ENCODE measurements at places on chromosomes 7 and 10.

DNA sequence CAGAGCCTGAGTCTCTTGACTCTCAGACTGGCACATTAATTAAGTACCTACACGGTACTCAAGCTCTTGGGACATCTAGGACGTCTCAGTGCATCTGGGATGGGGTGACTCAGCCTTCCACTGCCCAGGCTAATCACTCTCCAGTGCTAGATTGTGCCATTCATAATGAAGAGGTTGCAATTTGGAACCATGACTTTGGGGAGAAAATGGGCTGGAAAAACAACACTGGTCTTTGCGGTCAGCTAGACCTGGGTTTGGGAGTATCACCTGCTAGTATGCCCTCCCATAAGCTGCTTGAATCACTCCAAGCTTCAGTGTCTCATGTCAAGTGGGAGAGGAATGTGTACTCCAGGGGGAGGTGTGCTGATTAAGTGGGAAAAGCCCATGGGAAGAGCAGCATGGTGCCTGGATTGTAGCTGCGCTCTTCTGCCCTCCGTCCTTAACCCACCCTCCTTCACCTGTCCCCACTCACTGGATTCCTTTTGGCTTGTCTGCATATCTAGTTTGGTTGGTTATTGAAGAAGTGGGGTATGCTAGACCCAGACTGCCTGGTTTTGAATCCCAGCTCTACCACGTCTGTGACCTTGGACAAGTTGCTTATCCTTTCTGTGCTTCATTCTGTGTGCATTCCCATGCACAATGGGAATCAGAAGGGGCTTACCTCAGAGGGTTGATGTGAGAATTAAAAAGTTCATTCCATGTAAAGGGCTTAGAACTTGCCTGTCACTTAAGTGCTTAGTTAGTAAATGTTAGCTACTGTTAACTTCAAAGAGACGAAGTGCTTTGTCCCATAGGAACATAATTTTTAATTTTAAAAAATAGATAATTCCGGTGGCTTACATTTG lies 3.8 kb downstream of the NFE2L3 start:
- DNase-seq: peak; percentile 21

DNA sequence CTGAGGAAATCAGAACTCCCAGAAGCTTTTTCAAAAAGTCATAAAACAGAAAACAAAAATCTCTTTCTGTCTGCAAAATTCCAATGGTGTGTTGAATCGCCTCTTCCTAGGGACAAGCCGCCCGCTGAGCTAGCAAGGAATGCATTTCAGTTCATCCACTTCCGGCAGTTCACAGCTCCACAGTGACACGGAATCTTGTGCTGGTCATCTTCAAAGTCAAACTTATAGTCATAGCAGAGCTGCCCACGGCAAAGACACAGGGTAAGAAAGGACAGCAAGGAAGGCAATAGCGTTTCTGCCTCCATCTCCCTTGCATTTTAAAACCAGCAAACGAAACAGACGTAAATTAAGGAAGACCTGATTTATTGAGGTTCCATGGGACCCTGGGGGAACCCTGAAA lies 111.2 kb downstream of the GALNT11 start:
- DNase-seq: peak; percentile 70

DNA sequence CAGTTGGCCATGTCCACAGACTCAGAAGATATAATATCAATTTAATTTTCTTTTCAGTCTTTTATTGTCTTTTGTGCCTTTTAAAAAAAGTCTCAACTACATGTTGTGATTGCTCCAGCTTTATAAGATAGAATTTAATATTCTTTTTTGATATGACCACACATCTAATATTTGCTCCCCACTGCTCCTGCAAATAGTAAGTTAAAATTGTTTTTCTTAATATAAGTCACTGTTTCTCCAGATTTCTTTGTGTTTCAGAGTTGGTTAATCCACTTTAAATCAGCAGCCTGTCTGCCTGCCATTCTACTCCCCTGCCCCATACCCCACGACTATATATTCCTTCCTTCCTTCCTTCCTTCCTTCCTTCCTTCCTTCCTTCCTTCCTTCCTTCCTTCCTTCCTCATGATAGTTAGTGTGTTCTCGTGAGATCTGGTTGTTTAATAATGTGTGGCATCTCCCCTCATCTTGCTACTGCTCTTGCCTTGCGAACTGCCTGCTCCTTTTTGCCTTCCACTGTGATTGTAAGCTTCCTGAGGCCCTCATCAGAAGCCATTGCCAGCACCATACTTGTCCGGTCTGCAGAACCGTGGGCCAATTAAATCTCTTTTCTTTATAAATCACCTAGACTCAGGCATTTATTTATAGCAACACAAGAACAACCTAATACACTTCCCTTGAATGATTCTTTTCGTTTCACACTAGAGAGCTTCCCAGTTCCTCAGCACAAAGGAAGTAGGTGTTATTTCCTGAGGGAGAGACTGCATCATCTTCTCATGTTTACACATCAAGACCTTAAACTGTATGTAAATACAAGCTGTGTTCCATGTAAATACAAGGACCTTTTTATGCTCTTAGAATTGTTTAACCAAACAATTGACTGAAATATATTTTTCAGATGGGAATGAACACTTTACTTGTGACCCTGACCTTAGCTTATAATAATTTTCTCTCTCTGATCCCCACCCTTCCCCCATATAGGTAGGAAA lies 24.5 kb downstream of the TAS2R16 start:
- DNase-seq: no peak

DNA sequence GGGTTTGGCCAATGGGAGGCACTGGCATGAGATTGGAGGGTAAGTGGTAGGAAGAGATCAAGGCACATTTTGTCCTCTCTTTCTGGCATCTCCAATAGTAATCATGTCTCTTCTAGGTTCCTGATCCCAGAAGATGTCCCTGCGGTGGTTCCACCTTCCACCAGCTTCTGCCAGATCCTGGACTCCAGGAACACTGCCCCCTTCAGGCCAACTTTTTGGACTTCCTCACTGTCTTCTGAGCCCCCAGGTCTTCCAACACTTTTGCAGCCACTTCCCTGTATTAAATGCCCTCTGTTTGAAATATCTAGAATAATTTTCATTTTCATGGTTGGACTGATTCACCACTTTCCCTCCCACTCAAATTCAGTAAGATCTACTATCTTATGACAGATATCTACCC lies 60.9 kb downstream of the BAMBI start:
- no peak for DNase-seq

DNA sequence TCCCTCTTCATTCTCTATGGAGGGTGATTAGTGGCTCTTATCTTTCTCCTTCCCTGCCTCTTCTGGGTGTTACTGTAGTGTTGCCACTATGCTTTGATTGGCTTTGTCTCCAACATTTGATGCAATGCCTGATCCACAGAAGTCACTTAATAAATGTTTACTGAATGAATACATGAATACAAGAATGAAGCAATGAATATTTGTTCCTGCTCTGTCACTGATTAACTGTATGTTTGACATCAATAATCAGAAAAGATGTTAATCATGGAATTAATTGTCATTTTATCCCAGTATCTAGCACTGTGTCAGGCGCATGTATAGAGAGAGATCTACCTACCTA lies 4.3 kb downstream of the ANK3 start:
- DNase-seq: no peak

Measured in AG08395 (cell line).